ENCODE measurements at places on chromosomes 16 and 17. TPM values are rescaled to one million over a fixed set of nuclear protein-coding genes. Genes with fewer than 3 reads are reported as not detected.

DNA sequence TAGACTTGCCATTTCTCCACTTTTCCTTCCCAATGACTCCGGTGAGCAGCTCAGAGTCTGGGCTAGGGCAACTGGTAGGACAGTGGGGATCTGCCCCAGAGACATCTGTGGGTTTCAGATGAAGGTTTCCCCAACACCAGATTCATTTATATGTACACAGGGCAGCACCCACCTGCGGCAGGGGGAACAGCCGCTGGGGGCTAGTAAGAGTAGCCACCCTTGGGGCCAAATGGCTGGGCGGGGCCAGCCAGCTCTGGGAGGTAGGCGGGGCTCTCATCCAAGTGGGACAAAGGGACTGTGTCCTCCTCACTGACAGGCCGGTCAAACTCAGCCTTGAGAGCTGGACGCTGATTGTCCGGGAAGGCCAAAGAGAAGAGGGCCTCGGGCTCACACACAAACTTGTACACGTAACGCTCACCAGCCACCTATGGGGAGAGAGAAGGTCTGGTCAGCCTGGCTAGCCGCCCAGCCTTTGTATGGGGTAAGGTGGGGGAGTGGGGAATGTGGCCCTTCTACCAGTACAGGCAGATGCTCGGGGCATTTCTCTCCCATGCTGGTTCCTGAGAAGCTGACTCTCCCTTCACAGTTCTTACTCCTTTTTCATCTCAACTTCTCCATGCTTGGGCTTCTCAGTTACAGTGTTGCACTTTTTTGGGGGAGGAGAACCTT, 17.7 kb downstream of the ETV4 start:
- peak; percentile 89 for DNase-seq

GRCh38 chr17:63826468-63827001, 696 bp upstream of the PSMC5 start:
- DNase-seq = peak; percentile 28

DNA sequence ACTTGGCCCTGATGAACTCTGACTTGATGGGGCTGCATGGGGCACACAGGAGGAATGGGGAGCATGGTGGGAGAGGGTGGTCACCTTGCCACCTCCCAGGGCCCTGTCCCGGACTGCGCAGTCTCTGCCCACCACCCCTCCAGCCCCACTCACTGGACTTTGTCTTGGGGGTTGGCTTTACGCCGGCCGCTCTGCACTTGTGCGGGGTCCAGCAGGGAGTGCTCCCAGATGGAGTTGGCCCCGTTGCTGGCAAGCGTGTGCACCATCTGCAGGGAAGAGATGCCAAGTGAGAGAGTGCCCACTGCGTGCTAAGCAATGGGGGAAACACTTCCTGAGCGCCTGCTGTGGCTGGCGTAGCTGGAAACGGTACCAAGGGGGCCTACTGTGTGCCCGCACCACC, 6.7 kb downstream of the GIT1 start:
- no peak for DNase-seq

DNA sequence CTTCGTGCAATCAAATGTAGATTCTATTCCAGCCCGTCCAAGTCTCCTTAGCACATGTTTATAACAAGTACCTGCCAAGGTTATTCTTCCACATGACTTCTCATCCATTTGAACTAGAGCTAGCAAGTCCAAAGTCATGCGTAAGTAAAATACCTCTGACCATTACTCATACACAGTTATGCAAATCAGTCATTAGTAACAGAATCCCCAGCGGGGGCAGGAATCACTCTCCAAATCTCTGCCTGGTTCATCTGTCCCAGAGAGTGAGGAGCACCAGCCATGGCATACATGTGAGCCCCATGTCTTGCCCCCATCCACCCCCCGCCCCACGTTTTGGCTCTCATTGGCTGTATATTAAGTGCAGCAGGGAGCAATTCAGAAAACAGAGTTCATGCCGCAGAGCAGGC, 27.7 kb downstream of the SRL start:
- DNase-seq = no peak

- DNase-seq = peak; percentile 67
These were observed 7.4 kb downstream of the FOXF1 start for GRCh38 chr16:86517652-86518258.

DNA sequence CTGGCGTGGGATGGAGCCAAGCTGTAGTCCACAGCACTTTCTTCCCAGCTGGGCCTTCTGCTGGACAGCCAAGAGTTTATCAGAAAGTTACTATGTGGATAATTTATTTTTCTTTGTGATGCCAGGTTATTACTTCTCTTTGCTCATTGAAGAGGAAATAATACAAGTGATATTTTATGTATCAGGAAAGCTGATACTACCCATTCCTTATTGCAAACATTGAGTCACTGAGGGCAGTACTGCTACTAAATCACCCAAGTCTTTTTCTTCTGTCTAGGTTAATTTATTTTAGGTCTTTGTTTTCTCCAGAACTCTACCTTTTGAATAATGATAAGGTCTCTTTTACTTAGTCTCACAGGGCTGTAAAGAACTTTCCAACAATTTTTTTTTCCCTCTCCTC, 8.3 kb downstream of the NUP93 start:
- no peak for DNase-seq

DNA sequence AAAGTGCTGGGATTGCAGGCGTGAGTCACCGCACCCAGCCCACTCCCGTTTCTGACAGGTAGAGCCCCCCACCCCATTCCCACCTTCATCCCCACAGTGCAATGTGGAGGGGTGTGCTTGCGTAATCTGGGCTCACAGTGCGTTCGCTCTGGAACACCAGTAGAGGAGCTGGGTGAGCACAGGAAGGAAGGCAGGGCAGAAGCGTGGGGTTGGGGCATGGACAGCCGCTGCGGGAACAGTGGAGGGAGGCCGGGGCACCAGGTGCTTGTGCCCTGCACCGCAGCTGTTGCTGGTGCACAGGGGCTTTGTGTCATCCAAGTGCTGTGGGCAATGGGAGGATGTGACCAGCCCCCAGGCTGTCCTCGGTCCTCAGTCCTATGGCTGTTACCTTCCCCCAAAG, 24.7 kb downstream of the KDM8 start:
- DNase-seq = no peak

The KRT222 gene
- total RNA-seq = 0.45 TPM

The MAP2K6 gene
- 12.8 TPM for total RNA-seq

The RNF222 gene
- not detected for total RNA-seq

The PIMREG gene
- 23.2 TPM for total RNA-seq

The ZNF423 gene
- 0.03 TPM for total RNA-seq

The RTN4RL1 gene
- total RNA-seq = 1.7 TPM

The KRT40 gene
- not detected for total RNA-seq

The JMJD6 gene
- 46.1 TPM for total RNA-seq

The KRT20 gene
- total RNA-seq = not detected

Data from SK-MEL-5 (cell line).